ENCODE measurements at places on chromosomes 4 and X.
A peak's percentile ranks its signal among the peaks of the same experiment; 100 is the strongest.

DNA sequence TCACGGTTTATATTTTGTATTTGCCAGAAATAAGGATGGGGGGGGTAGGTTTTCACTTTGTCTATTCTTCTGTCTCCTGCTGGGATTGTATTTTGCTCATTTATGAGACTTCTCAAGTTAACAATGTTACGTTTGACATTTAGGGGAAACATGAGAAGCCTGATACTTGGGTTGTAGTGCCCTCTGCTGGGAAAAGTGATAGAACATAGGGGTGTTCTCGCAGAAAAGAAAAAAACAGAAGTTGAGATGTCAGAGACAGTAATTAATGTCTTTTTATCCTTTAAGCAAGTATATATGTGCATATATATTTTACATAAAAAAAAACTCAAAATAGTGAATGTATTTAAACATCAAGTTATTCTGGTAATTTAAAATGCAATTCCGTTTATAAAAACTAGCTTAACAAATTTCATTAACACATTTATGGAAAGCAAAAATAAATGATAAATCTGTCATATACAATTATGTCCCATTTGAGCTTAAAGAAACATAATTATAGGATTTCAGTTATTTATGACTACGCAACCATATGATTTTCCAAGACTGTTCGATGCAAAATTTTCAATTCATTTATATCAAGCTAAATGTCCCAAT lies 46.0 kb upstream of the TMPRSS11F start:
- peak; percentile 17 for DNase-seq

GRCh38 chrX:120749141-120749846 lies 119.4 kb upstream of the C1GALT1C1 start:
- no peak for DNase-seq

GRCh38 chr4:114225436-114225835 lies 246.0 kb upstream of the ARSJ start:
- DNase-seq, result no peak

- DNase-seq, result no peak
Observed at GRCh38 chr4:141425124-141425523, 204.4 kb downstream of the ZNF330 start.

DNA sequence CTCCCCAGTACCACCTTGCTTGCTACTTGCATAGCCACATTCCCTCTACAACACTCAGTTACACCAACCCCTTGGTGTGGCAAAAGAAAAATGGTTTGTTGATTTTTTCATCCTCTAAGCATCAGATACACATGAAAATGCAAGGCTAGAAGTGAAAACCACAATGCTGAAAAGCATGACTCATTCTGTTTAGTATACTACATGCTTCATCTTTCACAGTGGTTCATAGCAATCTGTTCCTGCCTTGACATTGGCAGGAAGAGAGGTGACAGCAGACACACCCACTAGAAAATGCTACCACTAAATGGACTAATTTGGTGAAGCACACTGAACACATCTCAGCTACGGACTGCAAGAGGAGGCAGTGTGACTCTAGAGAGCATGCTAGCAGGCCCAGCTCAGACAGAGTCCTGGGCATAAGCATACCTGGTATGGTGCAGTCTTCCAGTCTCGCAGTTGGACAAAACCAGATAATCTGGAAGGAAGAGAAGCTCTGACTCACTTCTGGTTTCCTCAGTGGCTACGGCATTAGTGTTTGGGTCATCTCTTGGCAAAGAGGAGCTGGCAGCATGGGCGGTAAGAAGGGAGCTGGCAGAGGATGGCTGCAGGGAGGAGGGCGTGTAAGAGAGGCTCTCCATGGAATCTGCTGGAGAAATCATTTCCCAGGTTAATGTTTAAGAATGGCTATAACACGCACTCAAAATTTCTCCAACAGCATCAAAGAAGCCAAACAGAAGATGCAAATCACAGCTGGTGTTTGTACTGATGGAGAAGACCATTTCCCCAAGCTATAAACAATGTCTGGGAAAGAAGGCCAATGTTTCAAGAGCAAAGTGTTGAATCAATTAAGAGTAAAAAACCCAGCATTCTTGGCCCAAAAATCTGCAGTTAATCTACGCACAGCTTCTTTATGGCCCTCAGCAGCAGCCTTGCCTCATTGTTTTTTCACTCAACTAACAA lies 37.8 kb downstream of the GAB3 start:
- DNase-seq, result peak; percentile 3

- no peak for DNase-seq
Observed at GRCh38 chr4:133186845-133187244, 37.8 kb downstream of the PCDH10 start.

DNA sequence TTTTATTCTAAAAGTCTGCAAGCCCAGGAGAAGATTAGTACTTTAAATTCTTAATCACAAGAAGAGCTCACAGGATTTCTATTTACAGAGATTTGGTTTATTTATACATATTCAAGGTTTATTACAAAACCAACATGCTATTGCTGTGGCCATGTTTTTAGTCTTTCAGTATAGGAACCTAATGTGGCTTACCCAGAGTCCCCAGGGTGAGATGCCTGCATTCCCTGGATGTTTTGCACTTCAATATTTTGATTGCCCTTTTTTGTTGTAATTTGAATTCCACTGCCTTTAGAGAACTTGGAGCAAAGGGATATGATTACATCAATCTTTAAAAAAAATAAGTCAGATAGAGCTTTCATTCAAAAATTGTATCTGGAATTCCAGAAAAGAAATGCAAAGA lies 146.0 kb upstream of the FRMPD4 start:
- no peak for DNase-seq

DNA sequence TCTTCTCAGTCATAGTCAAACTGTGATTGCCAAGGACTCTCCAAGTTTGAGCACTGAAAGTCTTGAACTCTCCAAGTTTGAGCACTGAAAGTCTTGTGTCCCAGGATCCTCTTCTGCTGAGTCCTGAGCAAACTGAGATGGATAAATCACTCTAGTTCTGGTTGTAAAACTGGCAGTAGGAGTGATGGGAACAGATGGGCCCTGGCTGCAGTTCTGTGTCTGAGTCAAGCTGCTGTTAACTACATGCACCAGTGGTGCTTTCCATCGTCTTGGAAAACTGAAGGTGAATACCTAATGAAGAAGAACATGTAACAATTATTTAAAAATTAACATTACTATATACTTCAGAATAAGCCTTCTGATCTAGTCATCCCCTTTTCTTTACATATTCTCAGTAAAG lies 27.6 kb upstream of the KCNIP4 start:
- no peak for DNase-seq

- no peak for DNase-seq
Observed at GRCh38 chr4:181161669-181162068, 1081.5 kb upstream of the TENM3 start.

GRCh38 chrX:25356456-25356855 lies 340.7 kb upstream of the ARX start:
- no peak for DNase-seq

Measured in stimulated activated CD4-positive, alpha-beta T cell treated with anti-CD3 and anti-CD28 coated beads, Interleukin-1b, Interleukin-23, amount 100 ng/mL, for 48 hours (primary cell).